ENCODE measurements at places on chromosomes 5 and 9.

DNA sequence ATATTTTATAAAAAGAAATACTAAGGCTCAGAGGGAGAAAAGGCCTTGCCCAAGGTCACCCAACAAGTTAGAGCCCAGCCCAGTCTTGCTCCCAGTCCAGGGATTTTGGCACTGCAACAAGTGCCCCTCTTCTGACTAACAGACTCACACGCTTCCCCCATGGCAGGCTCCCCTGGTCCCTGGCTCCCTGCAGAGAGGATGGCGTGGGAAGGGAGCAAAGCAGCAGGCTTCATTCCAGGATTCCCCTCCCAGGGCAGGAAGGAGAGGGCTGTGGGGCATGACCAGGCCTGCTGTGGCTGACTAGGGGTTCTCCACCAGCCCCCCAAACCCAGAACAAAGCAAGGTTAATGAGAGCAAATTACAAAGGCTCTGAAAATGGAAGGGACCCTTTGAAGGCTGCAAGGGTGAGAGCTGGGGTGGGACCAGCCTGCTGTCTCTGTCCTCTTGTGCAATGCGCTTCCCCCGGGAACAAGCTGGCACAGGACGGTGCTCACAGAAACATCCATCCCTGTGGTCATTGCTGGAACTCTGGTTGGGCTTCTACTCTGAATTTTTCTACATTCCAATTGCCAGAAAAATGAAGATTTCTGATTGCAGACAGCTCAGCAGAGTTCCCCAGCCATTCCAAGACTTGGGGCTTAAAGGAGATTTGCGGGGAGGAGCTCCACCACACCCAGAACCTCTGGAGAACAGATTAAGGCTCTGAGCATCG is 37.1 kb upstream of the FAT2 start:
- no peak for DNase-seq

GRCh38 chr5:33457126-33457525 is 16.4 kb downstream of the TARS1 start:
- no peak for DNase-seq

DNA sequence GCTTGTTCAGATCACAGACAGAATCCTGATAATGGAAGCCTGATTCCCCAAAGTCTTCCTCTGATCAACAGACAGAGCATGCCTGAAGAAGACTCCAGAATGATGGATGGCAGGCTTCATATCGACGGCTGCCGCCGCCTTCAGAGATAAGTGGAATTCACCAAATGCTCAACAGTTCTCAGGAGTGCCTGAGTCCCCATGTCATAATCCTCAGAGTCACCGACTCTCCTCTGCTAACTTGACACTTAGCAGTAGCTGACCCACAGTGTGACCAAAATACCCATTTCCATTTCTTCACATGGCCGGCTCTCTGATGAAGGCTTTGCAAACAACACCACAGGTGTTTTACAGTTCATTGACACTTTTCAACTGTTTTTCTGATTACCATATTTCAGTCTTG is 58.7 kb downstream of the PRDM6 start:
- DNase-seq, result no peak

DNA sequence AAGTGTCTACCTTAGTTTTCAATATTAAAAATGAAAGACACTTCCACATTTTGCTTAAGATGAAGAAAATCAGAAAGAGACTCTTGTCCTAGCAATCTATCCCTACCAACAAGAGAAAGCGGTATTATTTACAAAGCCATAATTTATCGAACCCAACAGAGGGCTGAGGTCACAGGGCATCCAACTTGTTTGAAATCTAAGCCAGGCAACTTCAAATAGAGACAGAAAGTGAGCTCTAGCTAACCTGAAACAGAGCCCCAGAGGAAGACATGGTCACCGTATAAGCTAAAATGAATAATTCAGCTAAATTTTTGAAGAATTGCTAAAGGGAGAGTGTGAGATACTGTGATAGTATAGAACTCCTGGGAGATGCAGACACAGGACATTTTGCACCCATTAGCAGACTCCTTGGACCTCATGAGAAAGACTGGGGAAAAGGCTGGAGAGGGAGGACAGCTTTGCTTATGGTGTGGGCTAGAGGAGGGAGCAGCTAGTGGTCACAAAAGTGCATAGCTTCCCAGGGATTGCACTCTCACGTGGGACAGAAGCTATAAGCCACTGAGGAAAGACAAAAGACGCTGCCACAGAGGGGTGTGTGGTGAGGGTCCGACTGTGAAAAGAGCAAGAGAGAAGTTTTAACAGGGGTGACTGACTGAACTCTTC is 624.2 kb upstream of the GRIN3A start:
- DNase-seq, result no peak

DNA sequence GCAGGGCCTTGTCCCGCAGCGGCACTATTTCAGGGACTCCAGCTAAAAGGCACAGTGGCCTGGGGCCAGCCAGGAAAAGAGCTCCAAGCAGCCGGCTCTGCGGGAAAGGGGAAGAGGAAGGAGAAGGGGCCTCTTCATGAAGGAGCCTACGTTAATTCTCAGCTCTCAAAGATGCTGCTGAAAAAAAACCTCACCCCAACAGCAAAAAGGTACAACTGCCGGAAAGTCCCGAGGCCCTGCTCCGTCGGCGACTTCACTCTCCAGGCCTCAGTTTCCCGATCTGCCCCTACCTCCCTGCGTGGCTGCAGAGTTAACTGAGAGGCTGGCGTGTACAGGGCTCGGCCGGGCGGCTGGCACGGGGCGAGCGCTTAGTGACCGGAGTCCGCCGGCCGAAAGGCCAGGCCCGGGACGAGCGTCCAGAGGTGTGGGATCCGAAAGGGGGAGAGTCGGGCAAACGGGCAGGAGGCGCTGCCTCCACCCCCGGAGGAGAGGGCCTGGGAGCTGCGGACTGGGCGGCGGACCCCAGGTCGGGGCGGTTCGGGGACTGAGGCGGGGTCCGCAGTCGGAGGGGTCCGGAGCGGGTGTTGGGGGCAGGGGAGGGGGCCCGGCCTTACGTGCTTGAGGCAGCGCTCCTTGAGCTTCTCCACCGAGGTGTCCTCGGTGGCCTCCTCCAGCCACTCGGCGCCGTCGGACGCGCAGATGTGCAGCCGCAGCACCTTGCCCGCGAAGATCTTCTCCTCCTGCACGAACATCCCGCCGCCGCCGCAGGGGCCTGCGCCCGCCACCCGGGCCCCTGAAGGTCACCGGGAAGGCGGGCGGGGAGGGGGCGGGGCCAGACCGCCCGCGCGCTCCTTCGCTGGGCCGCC is 529 bp downstream of the UBAC1 start:
- DNase-seq, result no peak

- no peak for DNase-seq
These were observed 52.5 kb downstream of the AP3B1 start for GRCh38 chr5:78242001-78242400.

GRCh38 chr5:139976703-139977102 is 66.4 kb downstream of the NRG2 start:
- DNase-seq, result no peak

GRCh38 chr5:168706655-168707069 is 127.5 kb upstream of the PANK3 start:
- DNase-seq, result peak; percentile 12

- DNase-seq, result no peak
These were observed 49.4 kb downstream of the MEF2C start for GRCh38 chr5:88833371-88834130.

- peak; percentile 16 for DNase-seq
These were observed 87.6 kb downstream of the ERP44 start for GRCh38 chr9:100011062-100011681.

DNA sequence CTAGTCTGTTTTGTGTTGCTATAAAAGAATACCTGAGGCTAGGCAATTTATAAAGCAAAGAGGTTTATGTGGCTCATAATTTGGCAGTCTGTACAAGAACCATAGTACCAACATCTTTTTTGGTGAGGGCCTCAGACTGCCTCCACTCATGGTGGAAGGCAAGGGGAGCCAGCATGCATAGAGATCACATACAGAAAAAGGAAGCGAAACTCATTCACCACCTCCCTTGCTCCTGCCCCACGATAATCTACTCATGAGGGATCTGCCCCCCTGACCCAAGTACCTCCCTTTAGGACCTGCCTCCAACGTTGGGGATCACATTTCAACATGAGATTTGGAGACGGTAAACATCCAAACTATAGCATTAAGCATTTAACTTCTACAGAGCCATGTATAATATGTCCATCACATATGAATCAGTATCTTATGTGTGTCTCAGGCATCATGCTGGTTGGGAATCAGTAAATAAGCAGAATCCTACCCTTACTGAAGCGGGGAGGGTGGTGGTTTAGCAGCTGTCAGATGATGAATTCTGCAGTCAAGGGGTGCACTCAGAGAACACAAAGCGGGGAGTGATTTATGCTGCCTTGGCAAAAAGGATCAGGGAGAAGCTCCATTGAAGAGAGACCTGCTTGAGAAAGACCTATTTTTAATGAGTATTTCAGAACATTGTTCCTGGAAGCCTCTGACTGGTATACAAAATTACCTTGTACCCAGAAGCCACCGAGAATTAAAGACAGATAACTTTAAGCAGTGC is 34.8 kb downstream of the HMGXB3 start:
- no peak for DNase-seq

DNA sequence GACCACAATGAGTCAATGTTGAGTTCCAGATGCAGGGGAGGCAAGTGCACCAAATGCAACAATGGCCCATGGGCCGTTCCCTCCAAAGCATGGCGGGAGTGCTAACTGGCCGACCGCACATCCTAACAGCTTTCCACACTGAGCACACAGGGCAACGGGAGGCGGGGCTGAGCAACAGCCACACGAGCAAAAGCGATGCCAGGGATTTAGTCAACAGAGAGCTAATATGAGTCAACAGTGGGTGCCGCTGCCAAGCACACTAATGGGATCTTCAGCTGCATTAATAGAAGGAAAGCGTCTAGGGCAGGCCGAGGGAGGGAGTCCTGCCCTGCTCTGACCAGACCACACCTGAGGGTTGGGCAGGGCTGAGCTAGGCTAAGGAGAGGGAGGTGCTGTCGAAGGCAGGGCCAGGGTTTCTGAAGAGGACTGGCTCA is 4.6 kb downstream of the EPB41L4B start:
- peak; percentile 99 for DNase-seq

DNA sequence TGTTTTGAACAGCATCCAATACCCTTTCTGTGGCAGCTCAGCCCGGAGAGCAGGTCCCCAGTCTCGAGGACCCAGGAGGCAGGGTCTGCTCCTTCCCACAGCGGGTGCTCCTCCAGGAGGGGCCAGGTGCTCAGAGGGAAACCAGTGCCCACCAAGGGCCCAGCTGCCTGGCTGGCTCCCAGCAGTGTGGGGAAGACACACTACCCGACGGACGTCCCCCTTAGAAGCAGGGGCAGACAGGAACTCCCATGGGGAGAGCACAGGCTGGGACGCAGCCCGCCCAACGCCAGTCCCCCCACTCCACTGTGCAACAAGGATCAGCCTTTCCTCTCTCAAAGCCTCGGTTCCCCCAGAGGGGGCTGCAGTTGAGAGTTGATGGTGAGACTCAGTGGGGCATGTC is 57.6 kb downstream of the ADAMTS2 start:
- no peak for DNase-seq

GRCh38 chr5:5422819-5423515 is 490 bp downstream of the ICE1 start:
- DNase-seq, result no peak

DNA sequence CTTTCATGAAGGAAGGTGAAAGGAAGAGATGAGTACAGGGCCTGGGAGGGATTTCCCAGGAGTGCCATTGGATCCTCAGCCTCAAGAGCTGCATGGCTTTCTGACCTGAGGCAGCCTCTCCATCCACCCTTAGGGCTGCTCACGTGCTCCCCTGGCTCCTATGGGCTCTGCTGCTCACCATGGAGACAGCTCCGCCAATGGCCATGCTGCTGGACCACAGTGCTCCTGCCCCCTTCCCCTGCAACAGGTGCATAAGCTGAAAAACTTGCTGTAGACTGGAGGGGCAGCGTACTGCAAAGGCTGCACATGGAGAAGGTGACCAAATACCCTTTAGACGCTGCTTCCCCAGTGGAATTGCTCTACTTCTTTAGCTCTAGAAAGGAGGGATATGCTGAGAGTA is 112.7 kb upstream of the PANK3 start:
- no peak for DNase-seq

GRCh38 chr5:141637123-141637766 is 448 bp downstream of the RELL2 start:
- DNase-seq, result no peak

DNA sequence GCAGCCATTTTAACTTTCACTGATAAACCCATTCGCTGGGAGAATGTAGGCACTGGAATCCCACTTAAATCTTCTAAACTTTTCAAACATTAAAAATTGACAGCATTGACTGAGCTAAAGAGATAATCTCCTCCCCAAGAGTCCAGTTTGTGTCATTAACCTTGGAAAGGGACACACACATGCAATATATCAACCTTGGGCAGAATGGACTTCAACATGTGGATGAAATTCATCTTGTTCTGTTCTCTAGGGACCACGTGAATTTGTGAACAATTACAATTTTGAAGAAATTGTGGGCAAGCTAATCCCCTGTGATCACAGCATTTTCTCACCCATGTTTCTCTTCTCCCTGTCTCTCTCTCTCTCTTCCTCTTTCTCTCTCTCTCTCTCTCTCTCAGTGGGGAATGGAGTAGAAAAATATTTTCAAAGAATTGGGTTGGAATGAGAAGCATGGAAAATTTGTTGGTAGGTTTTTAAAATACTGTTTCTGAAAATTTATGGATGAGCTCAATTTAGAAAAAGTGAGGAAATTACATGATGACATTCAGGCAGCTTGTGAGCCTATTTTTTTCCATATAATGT is 553.7 kb downstream of the EBF1 start:
- no peak for DNase-seq

DNA sequence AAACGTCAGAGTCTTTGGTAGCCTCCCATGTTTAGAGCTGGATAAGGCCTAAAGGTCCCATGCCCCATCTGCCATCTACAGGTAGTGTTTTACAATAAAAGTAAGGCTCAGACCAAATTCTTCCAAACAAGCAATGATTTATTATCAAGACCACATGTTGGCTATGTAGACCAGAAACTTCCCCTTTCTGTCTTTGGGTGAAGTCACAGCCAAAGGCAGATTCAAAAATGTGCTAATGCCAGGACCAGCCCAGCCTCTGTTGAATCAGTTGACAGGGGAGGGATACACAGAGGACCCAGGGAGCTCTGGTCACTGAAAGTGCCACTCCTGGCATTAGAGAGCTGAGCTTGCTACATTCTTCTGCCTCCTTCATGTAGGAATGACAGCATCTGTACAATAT is 360.8 kb downstream of the NTRK2 start:
- no peak for DNase-seq

Data from NCI-H1092 treated with DMSO at 0.1 percent for 48 hours (cell line).